ENCODE measurements at places on chromosomes 2 and 18.
A peak's percentile ranks its signal among the peaks of the same experiment; 100 is the strongest.

DNA sequence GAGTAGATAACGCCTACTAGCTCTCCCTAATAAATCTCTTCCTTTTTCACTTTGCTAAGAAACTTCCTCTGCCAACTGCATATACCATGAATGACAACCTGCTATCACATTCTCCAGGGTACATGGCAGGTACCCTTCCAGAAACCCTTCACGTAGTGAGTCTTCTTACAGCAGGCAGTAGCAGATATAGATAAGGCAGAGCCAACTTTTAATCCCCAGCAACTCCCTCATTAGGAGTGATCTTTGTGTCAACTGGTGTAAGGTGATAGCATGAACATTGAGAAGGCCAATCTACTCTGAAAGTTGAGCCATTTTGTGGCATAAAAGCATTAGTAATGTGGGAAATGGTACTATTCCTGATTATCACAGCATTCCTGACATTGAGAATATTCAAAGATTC lies 5.7 kb upstream of the STK17B start:
- DNase-seq = no peak

DNA sequence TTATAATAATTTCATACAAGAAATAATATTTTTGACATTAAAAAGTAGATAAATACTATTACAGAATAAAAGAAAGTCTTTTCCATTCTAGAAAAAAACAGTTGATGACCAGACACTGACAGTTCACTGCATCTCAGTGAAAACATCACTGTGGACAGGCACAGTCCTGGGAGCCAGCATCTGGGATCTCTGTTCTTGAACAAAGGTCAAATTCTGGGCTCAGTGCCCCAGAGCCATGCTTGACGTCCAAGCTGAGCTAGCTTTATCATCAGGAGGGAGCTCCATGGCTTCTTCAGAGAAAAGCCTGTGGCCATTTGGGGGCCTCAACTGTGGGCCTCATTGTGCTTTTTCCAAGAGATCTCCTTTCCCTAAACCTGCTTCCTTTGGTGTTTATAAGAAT lies 86.1 kb upstream of the SRD5A2 start:
- no peak for DNase-seq

DNA sequence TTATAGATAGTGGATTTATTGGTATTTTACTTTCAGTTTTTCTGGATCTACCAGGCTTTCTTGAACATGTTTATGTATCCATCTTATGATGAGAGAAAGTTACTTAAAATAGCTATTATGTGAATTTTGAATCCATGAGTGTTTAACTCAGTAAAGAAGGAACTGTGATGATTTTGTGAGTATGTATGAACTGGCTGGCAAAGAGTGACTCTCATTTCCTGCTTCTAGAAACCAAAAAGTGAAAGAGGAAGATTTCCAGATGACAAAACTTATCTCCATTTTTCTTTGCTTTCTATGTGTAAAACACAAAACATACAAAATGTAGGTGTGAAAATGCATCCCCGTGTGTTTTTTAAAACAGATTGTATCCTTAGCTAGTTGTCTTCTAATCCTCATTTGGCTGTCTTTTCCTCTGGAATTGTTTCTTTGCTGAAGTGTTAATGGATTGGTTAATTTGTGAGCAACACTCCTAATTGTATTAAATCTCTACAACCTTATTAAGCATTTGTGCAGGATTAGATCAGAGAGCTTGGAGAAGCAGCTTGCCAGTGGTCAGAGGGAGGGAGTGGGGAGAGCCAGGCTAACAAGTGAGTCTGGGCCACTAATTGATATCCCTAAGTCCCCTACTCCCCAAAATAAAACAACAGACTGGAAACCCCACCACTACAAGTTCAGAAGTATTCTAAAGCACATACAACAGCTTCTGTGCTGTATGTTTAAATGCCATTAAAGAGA lies 23.9 kb downstream of the PTPRM start:
- DNase-seq = peak; percentile 48

GRCh38 chr2:186445506-186445905 lies 40.6 kb upstream of the ZC3H15 start:
- no peak for DNase-seq

DNA sequence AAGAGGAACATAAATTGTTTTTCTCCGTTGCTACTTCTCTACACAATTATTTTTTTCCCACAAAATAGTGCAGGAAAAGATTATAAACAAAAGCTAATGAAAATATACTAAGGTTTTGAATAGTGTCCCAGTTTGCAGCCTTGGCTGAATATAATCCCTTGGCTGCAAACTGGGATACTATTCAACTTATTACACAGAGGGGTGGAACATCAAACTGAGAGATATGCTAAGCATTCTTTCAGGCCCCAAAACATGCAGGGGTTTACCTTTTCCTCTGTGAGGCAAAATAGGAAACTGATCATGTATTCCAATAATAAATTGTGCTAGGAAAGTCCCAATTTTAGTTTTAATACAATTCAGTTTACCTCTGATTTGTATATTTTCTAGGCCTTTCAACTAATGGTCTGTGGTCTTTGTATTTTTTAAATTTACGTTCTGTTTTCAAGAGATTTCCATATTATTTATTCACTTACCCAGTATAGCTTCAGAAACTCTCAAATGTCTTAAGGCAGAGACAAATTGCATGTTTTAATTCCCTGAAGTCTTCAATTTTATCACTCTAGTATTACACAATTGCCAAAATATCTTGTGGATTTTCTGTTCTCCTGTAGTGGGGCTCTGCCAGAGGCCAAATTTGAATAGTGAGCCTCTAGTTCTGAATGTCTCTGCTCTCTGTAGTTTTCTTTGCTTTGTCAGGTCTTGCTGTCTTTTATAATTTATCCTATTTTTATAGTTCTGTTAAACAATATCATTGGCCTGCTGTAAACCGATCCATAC lies 63.9 kb downstream of the PPP1R1C start:
- no peak for DNase-seq

GRCh38 chr2:140654565-140654964 lies 1476.3 kb downstream of the LRP1B start:
- DNase-seq = no peak

Data from inflammatory macrophage treated with lipopolysaccharide for 4 hours (primary cell).